K562 (cell line): ENCODE measurements at places on chromosomes 11 and 22.

- DNase-seq = no peak
Observed at GRCh38 chr11:125211948-125212340, 47.4 kb downstream of the PKNOX2 start.

- DNase-seq = no peak
Observed at GRCh38 chr11:119028346-119029068, 2.2 kb downstream of the SLC37A4 start.

GRCh38 chr11:134592391-134592990 is 180.4 kb upstream of the B3GAT1 start:
- peak; percentile 62 for DNase-seq

GRCh38 chr22:40310768-40311120 is 35.6 kb upstream of the ADSL start:
- DNase-seq = no peak

GRCh38 chr22:20741634-20742581 is 32.0 kb upstream of the SERPIND1 start:
- DNase-seq = peak; percentile 91

DNA sequence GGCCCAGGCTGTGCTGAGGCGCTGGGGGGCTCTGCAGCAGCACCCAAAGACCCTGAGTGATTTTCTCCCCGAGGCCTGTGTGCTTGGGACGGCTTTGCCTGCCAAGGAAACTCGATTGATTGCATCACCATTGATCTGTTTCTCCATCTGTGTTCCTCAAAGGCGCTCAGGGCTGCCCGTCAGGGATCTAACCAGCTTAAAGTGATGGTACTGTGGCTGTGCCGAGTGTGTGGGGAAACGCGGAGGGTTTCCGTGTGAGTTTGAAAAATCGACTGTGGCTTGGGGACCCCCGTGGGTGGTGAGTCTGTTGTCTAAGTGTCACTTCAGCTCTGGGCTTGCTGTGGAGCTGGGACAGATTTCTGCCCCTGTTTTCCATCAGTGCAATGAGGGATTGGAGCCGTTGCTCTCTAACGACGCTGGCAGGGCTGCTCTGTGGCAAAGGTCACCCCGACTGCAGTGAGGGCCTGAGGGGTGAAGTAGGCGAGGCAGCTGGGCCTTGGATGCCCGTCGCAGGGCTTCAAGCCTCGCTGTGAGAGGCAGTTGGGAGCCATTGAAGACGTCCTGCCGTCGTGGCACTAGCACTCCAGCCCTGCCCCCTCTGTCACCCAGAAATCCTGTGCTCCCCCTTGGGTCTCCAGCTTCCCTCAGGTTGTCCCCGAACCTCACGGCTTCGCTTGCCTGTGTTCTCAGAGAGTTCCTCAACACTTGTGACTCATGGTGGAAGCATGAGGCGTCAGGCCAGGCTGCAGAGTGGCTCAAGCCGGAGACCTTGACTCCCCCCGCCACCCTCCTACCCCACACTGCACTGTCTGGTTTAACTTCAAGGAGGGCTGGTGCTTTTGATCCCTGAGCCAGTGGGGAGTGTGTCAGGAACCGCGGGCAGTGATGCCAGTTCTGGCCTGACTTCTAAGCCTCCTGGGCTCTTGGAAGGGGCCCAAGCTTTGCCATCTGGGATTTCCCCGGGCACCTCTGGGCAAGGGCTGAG is 21.8 kb downstream of the CACNA1I start:
- no peak for DNase-seq

GRCh38 chr11:44229098-44229497 is 80.8 kb downstream of the ALX4 start:
- no peak for DNase-seq

- DNase-seq = peak; percentile 61
Observed at GRCh38 chr11:2298795-2299761, 2.6 kb downstream of the C11orf21 start.

DNA sequence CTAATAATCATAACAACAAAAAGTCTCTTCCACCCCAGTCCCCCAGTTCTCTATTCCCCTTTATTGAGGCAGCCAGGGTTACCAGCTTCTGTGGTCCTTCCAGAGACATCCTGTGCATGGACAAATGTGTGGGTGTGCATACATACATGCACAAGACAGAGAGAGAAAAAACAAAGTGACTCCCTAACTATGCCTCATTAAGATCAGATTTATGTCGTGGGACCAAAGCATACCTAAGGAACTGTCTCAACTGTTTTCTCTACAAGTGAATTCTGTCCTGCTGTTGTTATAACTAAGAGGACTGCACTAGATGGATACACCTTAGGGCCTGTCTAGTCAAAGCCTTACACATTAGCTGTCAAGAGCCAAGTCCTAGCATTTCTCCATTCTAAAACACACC is 106.7 kb downstream of the MRTFA start:
- no peak for DNase-seq

- DNase-seq = no peak
Observed at GRCh38 chr11:17004486-17005148, 9.6 kb downstream of the PLEKHA7 start.

DNA sequence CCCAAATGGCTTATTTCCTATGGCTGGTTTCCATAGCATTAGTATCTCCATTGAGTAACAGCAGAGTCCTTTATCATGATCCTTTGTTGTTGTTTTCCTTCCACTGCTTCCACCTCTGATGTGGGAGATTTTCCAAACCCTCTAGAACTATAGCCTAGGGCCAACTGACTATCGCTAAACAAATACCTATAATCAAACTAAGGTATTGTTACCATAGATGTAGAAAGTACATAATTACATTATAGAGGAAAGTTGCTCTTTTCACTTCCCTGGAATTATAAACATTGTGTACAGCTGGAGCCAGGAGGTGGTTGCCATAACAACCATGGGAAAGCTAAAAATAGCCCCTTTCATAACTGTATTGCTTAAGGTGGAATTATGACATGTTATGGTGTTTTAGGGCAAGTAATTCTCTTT is 47.0 kb upstream of the ALKBH3 start:
- no peak for DNase-seq

DNA sequence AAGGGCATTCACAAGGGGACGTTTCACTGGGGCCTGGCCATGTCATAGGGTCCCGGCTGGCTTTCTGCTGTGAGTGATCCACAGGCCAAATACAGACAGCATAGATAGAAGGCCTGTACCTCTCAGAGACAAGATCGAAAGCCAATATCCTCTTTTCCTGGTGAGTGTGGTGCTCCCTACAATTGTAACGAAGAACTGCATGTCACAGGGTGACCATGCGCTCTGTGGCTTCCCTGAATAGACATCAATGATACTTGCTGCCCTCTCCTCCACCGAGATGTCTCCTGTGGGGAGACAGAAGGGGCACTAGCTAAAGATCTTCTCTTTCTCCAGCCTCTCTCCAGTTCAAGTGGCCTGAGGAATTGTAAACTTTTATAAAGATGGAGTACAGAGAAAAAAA is 226.1 kb upstream of the POU2AF2 start:
- DNase-seq = no peak

DNA sequence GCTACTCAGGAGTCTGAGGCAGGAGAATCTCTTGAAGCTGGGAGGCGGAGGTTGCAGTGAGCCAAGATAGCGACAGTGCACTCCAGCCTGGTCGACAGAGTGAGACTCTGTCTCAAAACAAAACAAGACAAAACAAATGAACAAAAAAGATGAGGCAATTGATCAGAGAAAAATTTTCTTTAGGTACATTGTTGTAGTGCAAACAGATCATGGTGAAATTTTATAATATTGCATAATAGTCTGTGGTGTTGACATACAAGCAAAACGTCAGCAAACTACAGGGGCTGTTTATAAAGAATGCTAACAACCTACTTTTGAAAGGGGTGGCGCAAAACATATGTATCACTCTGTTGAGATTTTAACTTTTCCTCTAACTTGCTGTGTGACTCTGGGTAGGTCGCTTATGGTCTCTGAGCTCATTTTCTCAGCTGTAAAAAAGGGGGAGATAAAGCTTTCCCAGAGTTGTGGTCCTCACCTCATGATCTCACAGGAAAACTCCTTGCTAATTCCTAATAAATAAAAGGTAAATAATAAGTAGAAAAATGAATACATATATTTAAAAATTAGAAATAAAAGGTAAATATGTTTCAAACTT is 64.8 kb upstream of the NUP160 start:
- no peak for DNase-seq

GRCh38 chr11:15258433-15259165 is 143.9 kb downstream of the INSC start:
- DNase-seq = no peak

- no peak for DNase-seq
Observed at GRCh38 chr22:41334215-41334614, 32.9 kb downstream of the ZC3H7B start.

GRCh38 chr11:1072821-1073231 is 1.8 kb upstream of the MUC2 start:
- no peak for DNase-seq

DNA sequence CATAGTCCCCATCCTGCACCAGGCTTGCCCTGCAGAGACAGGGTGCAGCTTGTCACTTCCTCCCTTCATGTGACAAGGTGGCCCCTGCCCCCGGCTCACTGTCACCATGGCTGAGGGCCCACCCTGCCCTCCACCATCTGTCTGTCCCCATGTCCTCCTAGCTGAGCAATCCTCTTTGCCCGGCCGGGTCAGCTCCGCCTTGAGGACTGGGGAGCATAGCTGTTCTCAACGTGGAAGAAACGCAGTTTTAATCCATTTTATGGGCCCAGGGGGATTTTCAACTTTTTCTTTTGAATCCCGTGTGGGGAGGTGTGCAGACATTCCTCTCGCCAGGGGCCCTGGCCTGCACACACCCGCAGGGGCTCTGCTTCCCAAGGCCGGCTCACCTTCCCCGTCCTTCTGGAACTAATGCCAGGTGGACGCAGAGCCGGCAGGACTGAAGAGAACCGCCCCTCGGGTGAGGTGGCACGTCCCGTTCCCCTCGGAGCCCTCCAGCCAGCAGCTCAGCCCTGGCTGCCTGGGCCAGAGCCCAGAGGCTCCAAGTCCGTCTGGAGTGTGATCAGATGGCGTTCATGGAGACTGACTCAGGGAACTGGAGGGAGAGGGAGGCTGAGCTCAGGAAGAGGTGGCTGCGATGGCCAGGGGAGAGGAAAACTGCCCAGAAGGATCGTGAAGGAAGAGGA is 1108.7 kb downstream of the BRD1 start:
- no peak for DNase-seq

GRCh38 chr11:30579415-30580175 is 6.6 kb downstream of the MPPED2 start:
- DNase-seq = no peak

DNA sequence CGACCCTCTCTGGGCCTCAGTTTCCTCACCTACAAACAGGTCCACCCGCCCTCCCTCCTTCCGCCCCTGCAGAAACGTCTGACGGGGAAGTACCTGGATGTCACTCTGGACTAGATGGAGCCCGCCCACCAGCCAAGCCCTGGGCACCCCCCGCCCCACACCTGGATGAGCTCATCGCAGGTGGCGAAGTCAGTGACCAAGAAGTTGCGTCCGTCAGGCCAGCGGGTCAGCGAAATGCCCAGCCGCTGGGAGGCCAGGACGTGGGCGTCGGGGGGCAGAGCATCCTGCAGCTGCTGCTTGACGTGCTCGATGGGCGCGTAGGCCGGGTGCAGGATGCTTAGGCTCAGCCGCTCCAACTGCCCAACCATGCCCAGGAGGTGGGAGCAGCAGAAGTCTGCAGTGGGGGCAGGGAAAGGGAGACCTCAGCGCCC is 897 bp downstream of the PNPLA5 start:
- no peak for DNase-seq

- DNase-seq = no peak
Observed at GRCh38 chr11:95088946-95089619, 563 bp upstream of the ENDOD1 start.

- no peak for DNase-seq
Observed at GRCh38 chr11:96538104-96538503, 148.3 kb downstream of the JRKL start.

DNA sequence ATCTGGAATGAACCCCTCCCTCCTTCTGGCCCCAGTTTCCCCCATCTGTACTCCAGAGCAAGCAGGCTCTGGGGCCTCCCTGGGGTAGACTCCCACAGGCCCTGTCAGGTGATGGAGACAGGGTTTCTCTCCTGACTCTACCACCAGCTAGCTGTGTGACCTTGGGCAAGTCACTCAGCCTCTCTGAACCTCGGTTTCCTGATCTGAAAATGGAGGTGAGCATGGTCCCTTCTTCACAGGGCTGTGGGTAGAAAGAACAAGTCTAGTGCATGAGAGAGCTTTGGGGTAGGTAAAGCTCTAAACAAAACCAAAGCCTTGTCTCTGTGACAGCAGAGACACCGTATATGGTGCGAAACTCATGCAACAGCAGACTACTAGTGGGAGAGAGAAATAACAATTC is 5.6 kb downstream of the CD5 start:
- no peak for DNase-seq

- no peak for DNase-seq
Observed at GRCh38 chr11:116414357-116414880, 358.4 kb downstream of the BUD13 start.

- no peak for DNase-seq
Observed at GRCh38 chr11:97684486-97685439, 1295.0 kb downstream of the JRKL start.

- DNase-seq = no peak
Observed at GRCh38 chr22:46953968-46954765, 191.7 kb downstream of the TBC1D22A start.

GRCh38 chr11:47314992-47315391 is 37.5 kb downstream of the MYBPC3 start:
- no peak for DNase-seq

- DNase-seq = peak; percentile 99
Observed at GRCh38 chr11:65652511-65653228, 10.0 kb downstream of the RELA start.

DNA sequence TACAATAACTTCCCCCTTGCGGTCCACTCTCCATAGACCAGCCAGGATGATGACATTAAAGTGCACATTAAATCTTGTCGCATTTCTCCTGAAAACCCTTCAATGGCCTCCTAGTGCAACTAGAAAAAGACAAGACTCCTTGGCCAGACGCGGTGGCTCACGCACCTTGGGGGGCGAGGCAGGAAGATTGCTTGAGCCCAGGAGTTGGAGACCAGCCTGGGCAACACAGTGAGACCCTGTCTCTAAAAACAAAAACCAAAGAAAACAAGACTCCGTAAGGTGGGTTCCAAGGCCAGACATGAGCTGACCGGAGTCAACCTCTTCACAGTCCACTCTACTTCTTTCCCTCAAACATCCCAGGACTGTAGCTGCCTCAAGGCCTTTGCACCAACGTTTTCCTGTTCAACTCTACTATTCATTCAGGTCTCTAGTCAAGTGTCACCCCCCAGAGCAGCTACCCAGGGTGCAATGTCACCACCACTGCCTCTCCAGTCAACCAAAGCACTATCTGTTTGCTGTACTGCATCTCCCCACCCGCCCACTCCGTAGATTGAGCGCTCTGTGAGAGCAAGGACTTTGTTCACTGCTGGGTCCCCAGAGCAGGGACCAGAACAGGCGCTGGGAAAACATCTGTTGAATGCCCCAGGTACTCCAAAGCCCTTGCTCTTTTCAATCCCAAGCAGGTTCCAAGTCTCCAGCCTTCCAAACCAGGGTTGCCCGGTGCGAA is 739 bp downstream of the ZMAT5 start:
- peak; percentile 51 for DNase-seq
